ENCODE measurements at places on chromosomes 11 and 22. TPM values are rescaled to one million over a fixed set of nuclear protein-coding genes. Genes with fewer than 3 reads are reported as not detected.

- peak overlapping the region; percentile 36 for H3K27ac ChIP-seq
- no peak overlapping the region for H3K4me3 ChIP-seq
- H3K36me3 ChIP-seq: no peaks in the 10 kb centered on the region
- peaks cover 18% of the 10 kb centered on the region for H3K4me1 ChIP-seq
- no peaks in the 10 kb centered on the region for H3K27me3 ChIP-seq
Observed at GRCh38 chr11:119369132-119369925, 12.2 kb downstream of the USP2 start.

DNA sequence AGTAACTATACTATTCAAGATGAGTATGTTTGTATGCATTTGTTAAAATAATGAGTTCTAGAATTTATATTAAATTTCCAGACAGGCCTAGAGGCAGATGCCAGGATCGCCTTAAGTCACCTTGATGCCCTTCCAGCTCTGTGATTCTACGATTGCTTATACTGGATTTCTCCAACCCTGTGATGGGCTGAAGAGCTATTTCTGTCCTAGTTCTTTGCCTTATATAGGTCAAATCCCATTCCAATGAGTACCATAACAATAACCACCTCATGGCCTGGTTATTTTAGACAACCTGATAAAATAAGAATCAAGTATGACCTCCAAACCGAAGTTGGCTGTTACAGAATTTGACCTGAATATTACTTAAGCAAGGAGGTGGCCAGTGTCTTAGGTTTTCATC lies 79.8 kb upstream of the BLID start:
- DNase-seq: no peak
- no peak overlapping the region for H3K4me3 ChIP-seq
- no peaks in the 10 kb centered on the region for H3K27me3 ChIP-seq

Gene CALCA
- not detected for total RNA-seq

Gene TIMP3
- total RNA-seq: 121 TPM

- no peaks in the 10 kb centered on the region for H3K27me3 ChIP-seq
- DNase-seq: no peak
- H3K36me3 ChIP-seq: no peaks in the 10 kb centered on the region
Observed at GRCh38 chr11:35359321-35360054, 59.9 kb downstream of the SLC1A2 start.

Gene OR51B5
- total RNA-seq: 0.68 TPM

DNA sequence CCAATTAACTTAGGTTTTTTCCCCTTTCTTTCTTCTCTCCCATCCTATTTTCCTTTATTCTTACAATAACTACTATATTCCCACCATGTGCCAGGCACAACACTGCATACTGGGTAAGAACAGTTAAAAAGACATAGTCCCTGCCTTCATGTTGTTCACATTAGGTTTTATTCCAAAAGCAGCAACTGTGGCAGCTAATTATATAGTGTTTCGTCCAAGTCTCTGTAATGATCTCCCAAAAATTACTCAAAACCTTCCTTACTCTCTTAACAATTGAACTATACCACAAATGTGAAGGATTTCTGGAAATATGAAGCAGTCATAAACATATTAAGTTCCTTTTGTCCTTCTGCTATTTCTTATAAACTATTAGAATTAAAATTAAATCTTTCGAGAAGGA lies 184.1 kb upstream of the C11orf58 start:
- H3K4me3 ChIP-seq: no peak overlapping the region
- no peaks in the 10 kb centered on the region for H3K27me3 ChIP-seq
- no peaks in the 10 kb centered on the region for H3K36me3 ChIP-seq
- no peaks in the 10 kb centered on the region for H3K4me1 ChIP-seq

Gene KCNQ1OT1
- 5.2 TPM for total RNA-seq

DNA sequence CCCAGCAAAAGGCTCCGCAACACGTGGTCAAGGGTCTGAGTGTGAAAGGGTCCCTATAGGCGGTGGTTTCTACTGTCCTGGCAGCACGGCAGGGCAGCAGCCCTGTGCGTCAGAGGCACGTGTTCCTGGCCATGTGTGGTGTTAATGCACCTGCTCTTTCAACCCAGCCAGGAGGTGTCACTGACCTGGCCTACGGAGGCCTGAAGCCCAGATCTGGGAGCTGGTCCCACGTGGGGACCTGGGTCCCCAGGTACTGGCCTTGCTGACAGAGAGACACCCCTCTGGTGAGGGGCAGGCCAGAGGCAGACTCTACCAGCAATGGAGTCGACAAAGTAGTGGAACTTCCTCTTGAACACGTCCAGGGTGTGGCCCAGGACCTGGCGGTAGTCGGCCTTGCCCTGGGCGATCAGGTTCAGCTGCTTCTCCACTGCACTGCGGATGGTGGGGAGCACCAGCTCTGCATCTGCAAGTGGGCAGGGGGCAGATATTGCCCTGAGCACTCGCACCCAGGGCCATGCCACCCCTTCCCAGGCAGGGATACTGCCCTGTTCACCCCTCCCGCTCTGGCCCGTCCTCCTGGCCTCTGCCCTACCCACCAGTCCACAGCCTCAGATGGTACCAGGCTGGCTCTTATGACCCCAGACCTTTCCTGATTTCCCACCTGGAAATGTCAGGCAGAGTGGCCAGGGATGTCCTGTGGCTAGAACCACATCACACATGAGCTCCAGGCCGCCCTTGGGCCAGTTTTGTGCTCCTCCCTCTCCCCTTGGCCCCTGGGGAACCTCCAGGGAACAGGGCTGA lies 6.8 kb upstream of the PPM1F start:
- no peak for DNase-seq
- no peaks in the 10 kb centered on the region for H3K27me3 ChIP-seq
- no peaks in the 10 kb centered on the region for H3K4me1 ChIP-seq
- no peak overlapping the region for H3K27ac ChIP-seq

DNA sequence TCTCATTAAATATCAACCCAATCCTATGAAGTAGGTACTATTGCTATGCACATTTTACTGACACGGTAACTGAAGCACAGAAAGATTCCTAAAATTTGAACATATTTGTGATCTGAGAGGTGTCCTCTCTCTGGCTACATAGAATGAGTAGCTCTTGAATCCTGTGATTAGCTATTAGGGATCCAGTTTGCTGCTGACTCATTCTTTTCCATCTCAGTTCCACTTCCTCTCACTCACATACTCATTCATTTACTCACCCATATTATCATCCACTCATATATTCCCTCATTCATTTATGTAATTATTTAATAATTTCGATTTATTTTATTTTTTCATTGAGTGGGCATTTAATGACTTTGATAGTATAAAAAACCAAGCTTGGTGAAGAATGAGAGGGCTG lies 42.7 kb downstream of the OR5B17 start:
- no peaks in the 10 kb centered on the region for H3K4me1 ChIP-seq
- H3K36me3 ChIP-seq: no peaks in the 10 kb centered on the region
- no peak for DNase-seq
- no peak overlapping the region for H3K4me3 ChIP-seq
- no peak overlapping the region for H3K27ac ChIP-seq

Gene ANO1
- 24.1 TPM for total RNA-seq

GRCh38 chr11:697811-698311 lies 2.2 kb downstream of the TMEM80 start:
- no peaks in the 10 kb centered on the region for H3K36me3 ChIP-seq
- no peak for DNase-seq
- H3K4me1 ChIP-seq: peaks cover 19% of the 10 kb centered on the region
- H3K27ac ChIP-seq: peak overlapping the region; percentile 37

DNA sequence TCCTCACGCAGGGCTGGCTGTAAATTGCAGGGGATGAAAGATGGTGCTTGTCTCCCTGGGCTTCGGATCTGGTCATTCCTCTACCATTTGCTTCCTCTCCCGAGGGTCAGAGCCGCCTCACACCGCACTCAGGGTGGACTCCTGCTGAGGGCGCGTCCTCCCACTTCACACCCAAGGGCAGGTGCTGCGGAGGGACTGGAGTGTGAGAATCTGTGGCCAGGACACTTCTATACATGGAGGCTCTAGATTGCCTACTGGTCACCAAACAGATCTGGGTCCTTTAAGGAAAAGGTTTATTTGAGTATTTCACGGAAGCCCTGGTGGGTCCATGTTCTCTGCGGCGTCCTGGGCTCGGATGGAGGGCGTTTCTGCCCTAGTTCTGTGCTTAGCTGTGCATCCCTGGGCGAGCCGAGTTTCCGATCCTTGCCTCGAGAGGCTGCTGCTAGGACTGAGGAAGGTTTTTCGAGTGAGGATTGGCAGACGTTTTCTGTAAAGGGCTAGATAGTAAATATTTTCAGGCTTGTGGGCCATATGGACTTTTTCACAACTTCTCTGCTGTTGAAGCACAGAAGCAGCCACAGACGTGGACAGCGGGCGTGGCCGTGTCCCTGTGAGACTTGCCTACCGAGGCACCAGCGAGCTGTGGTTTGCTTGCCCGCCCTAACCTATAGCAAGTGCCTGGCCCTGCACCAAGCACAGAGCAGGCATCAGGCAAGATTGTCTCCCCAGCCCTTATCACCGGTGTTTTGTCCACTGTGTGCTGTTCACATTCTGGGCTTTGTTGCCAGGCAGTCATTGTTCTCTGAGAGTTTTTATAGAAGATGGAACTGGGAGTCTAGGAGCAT lies 279.0 kb downstream of the TBC1D22A start:
- H3K27me3 ChIP-seq: no peaks in the 10 kb centered on the region
- H3K27ac ChIP-seq: no peak overlapping the region
- H3K4me3 ChIP-seq: no peak overlapping the region
- DNase-seq: no peak
- H3K4me1 ChIP-seq: no peaks in the 10 kb centered on the region
